ENCODE measurements at places on chromosomes 3 and 15.

GRCh38 chr15:36401586-36401966 is 177.8 kb upstream of the CDIN1 start:
- no peak for DNase-seq

- DNase-seq, result no peak
Measured at GRCh38 chr15:95684693-95685115, 645.8 kb upstream of the NR2F2 start.

DNA sequence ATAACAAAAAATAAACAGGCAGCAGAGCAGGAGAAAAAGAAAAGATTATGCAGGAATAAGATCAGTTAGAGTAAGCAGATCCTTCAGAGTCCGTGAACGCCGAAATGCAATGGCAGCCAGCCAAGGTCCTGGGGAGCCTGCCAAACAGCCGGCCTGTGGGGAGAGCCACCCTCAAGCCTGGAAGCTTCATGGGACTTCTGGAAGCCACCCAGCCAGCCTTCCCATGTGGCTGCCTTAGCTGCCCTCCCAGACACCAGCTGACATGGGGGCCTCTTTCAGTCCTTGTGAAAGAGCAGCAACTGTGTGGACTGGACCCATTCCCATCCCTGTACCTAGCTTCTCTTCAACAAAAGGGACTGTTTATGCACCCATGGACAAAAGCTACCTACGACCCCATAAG is 64.9 kb upstream of the RAD18 start:
- DNase-seq, result no peak

DNA sequence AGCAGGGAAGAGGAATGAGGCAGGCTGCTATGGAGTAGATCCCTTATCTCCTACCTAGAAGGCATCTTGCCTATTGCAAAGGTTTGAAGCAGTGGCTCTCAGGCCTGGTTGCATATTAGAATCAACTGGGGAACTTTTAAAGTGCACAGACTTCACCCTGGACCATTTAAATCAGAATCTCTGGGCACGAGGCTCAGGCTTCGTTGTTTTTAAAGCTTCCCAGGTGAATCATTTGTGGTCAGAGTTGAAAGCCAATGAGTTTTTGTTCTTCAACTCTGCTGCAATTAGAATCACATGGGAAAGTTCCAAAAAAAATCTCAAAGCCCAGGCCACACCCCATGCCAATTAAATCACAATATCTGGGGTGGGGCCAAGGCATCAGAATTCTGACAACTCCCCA is 773.1 kb downstream of the AGBL1 start:
- DNase-seq, result no peak

DNA sequence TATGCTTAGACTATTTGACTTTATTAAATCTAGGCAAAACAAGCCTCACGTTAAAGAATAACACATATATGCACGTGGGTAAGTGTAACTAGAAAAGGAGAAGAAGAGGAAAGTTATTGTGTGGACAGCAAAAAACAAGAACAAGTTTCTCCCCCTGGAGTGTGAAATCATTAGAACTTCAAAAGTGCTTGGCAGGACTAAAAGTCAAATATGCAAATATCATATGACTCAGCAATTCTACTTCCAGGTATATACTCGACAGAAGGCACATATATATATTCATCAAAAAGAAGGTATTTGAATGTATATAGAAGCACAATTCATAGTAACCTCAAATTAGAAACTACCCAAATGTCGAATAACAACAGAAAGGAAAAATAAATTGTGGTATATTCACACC is 68.9 kb upstream of the STXBP5L start:
- no peak for DNase-seq
